IPS-NIHi11 (cell line): ENCODE measurements at places on chromosomes 5 and 9.

DNA sequence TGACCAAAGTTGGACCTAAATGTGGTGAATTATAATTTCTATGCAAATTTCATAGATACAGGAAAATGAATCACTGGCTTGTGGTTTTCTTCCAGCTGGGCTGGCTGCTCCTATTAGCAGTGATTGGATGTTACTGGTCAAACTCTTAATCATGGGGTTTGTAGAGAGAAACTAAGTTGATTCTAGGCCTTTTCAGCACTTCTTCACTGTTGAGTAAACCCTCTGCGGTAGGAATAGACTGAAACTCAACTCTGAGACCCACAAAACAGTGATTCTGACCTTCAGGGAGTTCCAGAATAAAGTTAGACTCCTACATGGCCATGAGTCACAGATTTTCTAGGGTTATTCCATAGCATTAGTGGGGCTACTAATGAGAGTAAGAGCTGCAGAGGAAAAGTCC lies 47.9 kb upstream of the FKTN start:
- no peak for DNase-seq

DNA sequence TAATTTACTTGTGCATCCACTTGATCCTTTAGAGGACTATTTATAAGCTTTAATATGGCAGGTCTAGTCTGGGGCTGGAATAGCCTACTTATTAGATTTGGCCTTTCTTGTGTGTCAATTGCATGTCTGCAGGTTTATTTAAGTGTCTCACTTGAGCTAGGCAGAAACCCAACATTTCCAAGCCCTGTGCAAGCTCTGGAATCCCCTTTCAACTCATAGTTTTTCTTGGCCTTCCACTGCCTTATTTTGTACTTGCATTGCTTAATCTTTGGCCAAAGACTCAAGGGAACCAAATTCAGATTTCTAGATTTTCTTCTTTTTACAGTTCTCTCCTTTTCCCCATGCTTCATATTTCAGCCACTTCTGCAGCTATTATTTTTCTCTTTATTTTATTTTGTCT lies 102.4 kb upstream of the RFX3 start:
- no peak for DNase-seq

DNA sequence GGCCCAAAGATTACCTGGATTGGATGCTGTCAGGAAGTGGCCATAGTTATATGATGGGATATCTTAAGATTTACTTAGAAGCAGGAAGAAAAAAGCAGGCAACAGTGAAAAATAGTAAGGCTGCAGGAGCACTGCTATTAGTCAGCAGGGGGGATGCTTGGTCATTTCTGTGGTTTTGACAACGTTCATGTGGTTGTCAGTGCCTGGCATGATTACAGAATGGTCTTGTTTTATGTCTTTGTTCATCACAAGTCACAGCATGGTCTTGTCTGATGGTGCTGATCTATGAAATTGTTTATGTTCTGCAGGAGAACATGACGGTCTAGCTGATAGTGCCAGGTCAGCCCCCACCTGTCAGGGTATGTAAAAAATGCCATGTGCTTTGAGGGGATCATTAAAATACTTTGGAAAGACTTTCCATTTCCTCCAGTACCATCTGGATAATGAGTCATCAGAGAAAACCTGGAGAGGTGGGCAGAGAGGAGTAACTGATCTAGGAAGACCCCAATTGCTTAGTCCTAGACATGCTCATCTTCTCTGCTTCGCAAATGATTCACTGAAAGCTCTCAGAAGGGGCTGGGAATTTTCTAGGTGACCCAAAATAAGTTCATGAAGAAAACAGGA lies 48.5 kb downstream of the PLGRKT start:
- no peak for DNase-seq

DNA sequence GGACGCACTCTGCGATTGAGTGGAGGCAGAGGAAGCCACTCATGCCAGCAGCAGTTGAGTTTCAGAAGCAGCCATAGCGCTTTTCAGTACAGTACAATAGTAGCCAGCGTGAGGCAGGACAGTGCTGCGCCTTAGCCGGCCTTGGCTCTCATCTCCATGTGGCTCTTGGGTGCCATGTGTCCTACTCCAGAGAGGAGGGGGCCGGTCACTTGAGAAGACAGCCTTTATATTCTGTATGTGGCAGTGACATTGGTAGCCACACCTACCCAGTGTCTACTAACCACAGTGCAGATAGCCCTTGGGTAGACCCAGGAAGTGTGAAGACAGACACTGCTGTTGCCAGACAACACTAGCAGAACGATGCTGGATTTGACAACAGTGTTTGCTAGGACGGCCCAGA lies 42.3 kb downstream of the FAM78A start:
- no peak for DNase-seq

GRCh38 chr5:56513141-56513540 lies 280.0 kb upstream of the ANKRD55 start:
- no peak for DNase-seq

- DNase-seq: no peak
These were observed 338.2 kb downstream of the BNC2 start for GRCh38 chr9:16532272-16532671.

GRCh38 chr9:108437656-108438055 lies 418.1 kb downstream of the ACTL7B start:
- DNase-seq: no peak
